ENCODE measurements at places on chromosomes 4 and X. TPM values are rescaled to one million over a fixed set of nuclear protein-coding genes. Genes with fewer than 3 reads are reported as not detected.

Gene ARMCX6
- 65.5 TPM for total RNA-seq

Gene CLDN22
- total RNA-seq: not detected

Gene AR
- total RNA-seq: 3.4 TPM

Gene GAGE12J
- total RNA-seq: not detected

Gene ODAPH
- total RNA-seq: not detected

Gene YY2
- total RNA-seq: 2.1 TPM

- DNase-seq: no peak
- H3K27me3 ChIP-seq: no peaks in the 10 kb centered on the region
- no peaks in the 10 kb centered on the region for H3K36me3 ChIP-seq
- H3K4me1 ChIP-seq: no peaks in the 10 kb centered on the region
- no peak overlapping the region for H3K27ac ChIP-seq
Measured at GRCh38 chr4:1360423-1361283, 13.6 kb downstream of the UVSSA start.

DNA sequence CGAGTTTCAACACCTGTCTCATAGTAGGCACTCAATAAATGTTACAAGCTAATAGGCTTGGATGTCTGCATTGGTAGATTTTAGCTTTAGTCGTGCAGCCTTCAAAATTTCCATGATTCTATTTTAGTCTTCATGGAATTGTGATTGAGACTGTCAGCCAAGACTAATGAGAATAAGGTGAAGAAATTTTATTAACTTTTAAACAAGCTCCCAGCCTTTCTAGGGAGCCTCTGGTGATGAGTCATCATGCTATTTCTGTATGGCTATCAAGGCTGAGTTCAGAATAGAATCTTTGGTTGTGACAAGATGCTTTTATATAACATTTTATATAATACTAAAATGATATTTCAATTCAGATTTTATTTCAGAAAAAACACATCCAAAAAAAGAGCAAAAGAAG is 685.8 kb downstream of the GABRG1 start:
- no peak overlapping the region for H3K27ac ChIP-seq
- no peaks in the 10 kb centered on the region for H3K27me3 ChIP-seq
- no peak for DNase-seq
- H3K4me1 ChIP-seq: no peaks in the 10 kb centered on the region

GRCh38 chr4:84151574-84151973 is 347.5 kb downstream of the NKX6-1 start:
- no peak overlapping the region for H3K27ac ChIP-seq
- no peak for DNase-seq
- H3K36me3 ChIP-seq: no peaks in the 10 kb centered on the region
- H3K4me1 ChIP-seq: no peaks in the 10 kb centered on the region
- H3K27me3 ChIP-seq: no peaks in the 10 kb centered on the region

DNA sequence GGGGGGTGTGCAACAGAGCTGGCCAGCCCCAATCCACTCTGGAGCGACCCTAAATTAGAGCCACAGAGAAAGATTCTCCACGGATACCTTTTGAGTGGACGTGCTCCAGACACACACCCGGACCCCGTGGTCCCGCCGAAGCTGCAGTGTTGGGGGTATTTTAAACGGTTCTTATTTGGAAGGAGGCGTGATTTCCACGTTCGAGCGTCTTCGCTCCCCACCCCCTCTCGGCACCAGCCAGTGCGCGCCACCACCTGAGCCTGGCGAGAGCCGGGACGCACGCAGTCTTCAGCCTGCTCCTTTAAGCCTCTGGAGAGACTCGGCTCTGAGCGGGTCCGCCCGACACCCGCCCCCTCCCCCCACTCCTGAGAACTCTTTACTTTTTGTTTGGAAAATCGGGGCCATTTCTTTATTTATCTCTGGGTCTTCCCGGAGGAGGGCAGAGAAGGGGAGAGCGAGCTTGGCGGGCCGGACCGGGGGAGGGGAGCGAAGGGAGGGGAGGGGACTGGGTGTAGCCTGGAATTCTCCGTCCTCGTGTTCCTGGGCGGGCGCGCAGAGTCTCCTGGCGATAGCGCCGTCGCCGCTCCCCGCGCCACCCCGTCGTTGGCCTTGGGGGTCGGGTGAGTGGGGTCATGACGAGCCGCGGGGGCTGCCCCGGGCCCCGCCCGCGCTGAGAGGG is 668 bp upstream of the PTCHD1 start:
- H3K27me3 ChIP-seq: no peaks in the 10 kb centered on the region
- H3K4me3 ChIP-seq: no peak overlapping the region
- H3K4me1 ChIP-seq: no peaks in the 10 kb centered on the region
- H3K27ac ChIP-seq: no peak overlapping the region

DNA sequence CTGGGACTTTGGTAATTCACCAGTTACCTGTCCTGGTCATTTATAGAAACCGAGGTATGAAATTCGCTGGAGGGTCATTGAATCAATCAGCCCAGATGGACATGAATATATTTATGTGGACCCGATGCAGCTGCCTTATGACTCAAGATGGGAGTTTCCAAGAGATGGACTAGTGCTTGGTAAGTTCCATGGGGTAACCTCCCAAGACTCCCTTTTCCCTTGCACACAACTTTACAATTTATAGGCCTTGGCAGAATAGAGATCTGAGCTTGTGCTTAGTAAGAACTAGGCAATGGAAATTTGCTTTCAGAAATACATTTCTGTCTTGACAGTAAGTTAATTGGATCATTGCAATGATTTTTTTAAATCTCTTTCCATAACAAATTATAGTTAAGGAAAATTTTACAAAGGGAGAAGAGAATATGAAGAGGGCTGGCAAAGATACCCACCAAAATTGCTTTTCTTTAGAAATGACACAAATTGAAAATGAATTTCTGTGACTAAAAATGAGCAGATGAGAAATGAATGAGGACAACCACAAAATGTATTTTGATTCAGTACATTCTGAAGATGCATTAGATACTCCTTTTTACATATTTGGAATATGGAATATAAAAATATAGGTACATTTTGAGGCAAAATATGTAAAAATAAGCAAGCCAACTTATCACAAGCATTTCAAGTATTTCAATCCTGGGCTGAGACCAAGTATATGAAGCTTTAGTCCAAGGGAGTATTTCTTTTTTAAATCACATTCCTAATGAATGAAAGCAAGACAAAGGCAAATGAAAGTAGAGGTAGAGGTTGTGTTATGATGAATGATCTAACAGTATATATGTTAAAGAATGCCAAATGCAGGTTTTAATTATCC is 45.9 kb downstream of the PDGFRA start:
- H3K27me3 ChIP-seq: no peaks in the 10 kb centered on the region
- no peaks in the 10 kb centered on the region for H3K4me1 ChIP-seq
- no peak for DNase-seq
- H3K36me3 ChIP-seq: no peaks in the 10 kb centered on the region

DNA sequence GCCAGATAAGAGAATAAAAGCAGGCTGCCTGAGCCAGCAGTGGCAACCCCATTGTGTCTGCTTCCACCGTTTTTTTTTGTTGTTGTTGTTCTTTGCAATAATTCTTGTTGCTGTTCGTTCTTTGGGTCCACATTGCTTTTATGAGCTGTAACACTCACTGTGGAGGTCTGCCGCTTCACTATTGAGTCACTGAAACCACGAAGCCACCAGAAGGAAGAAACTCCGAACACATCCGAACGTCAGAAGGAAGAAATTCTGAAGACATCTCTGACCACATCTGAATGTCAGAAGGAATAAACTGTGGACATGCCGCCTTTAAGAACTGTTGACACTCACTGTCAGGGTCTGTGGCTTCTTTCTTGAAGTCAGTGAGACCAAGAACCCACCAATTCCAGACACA is 110.5 kb downstream of the PCDH18 start:
- no peak for DNase-seq
- no peaks in the 10 kb centered on the region for H3K4me1 ChIP-seq
- no peak overlapping the region for H3K4me3 ChIP-seq
- H3K27ac ChIP-seq: no peak overlapping the region
- no peaks in the 10 kb centered on the region for H3K27me3 ChIP-seq
- no peaks in the 10 kb centered on the region for H3K36me3 ChIP-seq

DNA sequence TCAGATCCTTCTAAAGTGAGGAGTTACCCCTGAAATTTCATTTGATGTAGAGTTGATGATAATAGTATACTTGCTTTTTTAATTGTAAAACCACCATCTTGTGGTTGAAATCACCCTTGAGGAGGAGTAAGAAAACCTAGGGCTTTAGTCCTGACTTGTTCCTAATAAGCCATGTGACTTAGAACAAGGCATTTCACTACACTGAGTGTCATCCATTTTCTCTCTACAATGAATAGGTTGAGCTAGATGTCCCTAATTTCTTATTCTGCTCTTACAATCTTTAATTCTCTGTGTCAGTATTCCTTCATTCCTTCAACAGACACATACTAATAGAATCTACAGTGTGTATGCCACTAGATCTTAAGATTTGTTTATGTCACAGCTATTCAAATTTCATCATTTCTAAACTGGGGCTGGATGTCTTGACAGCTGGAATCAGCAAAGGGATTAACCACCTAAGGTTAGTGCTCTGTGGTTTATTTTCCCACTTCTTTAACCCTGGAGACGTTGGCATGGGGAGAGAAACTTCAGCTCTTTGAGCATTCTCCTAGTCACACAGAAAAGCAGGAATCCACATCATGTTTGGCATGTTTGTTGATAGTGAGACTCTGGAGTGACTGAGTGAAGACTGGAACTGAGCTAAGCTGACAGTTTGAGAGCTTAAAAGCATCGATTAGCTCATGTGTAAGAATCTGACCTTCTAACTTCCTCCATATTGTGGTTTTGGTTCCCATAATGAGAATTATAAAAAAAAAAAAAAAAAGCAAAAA is 246.3 kb downstream of the NDST4 start:
- no peak overlapping the region for H3K27ac ChIP-seq
- H3K4me3 ChIP-seq: no peak overlapping the region
- no peak for DNase-seq
- no peaks in the 10 kb centered on the region for H3K4me1 ChIP-seq
- H3K36me3 ChIP-seq: no peaks in the 10 kb centered on the region

DNA sequence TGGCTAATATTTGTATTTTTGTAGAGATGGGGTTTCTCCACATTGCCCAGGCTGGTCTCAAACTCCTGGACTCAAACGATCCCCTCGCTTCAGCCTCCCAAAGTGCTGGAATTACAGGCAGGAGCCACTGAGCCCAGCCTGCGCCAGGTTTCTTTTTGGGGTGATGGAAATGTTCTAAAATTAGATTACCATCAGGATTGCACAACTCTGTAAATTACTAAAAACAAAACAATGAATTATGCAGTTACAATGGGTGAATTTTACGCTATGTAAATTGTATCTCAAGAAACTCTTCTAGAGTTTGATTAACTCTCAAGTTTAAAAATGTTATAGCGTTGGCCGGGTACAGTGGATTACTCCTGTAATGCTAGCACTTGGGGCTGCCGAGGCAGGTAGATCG is 118.9 kb upstream of the TBL1X start:
- H3K27me3 ChIP-seq: no peaks in the 10 kb centered on the region
- no peak overlapping the region for H3K4me3 ChIP-seq
- peaks cover 22% of the 10 kb centered on the region for H3K4me1 ChIP-seq
- DNase-seq: no peak

DNA sequence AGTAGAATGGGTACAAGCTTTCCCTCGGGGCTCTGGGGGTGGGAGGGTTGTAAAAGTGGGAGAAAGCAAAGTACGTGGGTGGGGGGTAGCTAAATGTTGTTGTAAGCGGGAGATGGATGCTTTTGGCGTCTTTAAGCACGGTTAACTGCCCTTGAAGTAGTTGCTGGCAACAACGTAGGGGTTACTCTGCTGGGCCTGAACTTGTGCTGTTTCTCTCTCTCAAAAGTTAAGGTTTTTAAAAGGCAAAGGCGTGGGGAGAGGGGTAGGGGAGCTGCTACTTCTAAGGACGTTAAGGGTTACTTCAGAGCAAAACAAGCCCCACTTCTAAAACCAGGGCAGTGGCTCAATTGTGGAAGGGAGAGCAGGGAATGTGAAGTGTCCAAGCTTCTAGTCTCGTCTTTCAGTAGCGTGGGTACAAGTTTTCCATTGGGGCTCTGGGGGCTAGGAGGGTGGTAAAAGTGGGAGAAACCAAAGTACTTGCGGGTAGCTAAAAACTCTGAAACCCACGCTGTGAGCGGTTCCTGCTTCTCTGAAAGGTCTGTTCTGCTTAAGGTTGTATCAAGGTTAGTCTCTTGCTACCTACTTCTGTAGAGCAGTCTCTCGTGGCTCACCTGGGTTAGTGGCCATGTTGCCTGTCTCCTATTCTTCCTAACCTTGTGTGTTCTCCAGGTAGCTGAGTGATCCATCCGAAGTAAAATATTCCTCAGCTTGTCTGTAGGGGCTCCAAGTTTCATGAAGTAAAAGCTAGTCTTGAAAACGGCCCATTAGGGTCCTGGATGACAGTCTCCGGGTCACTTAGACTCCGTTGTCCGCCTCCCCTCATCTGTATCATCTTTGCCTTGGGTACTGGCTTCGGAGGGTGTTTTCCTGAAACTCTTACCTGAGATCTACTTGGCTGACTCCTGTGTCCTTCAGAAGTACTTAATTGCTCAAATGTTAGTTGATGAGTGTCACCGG is 1.7 kb upstream of the WDR1 start:
- H3K27me3 ChIP-seq: no peaks in the 10 kb centered on the region
- peaks cover 20% of the 10 kb centered on the region for H3K36me3 ChIP-seq
- DNase-seq: no peak
- no peak overlapping the region for H3K4me3 ChIP-seq
- H3K27ac ChIP-seq: no peak overlapping the region

GRCh38 chrX:40938423-40938822 is 146.8 kb upstream of the USP9X start:
- H3K27me3 ChIP-seq: no peaks in the 10 kb centered on the region
- DNase-seq: no peak
- no peak overlapping the region for H3K27ac ChIP-seq
- no peaks in the 10 kb centered on the region for H3K4me1 ChIP-seq

GRCh38 chrX:65587616-65588526 is 53.3 kb upstream of the LAS1L start:
- DNase-seq: no peak
- no peaks in the 10 kb centered on the region for H3K27me3 ChIP-seq
- no peaks in the 10 kb centered on the region for H3K36me3 ChIP-seq
- no peaks in the 10 kb centered on the region for H3K4me1 ChIP-seq

DNA sequence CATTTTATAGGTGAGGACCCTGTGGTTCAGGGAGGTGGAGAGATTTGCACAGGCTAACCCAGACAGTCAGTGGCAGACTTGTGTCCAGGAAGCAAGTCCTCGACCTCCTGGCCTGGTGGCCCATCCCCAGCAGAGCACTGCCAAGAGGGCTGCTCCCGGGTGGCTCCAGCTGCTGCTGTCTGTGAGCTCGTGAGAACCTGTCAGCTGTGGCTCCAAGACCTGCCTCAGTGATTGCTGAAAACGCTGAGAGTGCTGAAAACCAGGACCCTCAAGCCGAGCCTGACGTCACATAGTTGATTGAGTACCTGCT is 74.2 kb downstream of the RTL9 start:
- no peak overlapping the region for H3K4me3 ChIP-seq
- H3K4me1 ChIP-seq: no peaks in the 10 kb centered on the region
- peaks cover 10% of the 10 kb centered on the region for H3K27me3 ChIP-seq
- no peaks in the 10 kb centered on the region for H3K36me3 ChIP-seq
- no peak for DNase-seq

- H3K27ac ChIP-seq: no peak overlapping the region
- no peaks in the 10 kb centered on the region for H3K4me1 ChIP-seq
- no peaks in the 10 kb centered on the region for H3K27me3 ChIP-seq
- H3K4me3 ChIP-seq: no peak overlapping the region
Measured at GRCh38 chrX:115630204-115630603, 69.2 kb downstream of the PLS3 start.

- H3K4me1 ChIP-seq: no peaks in the 10 kb centered on the region
- no peak overlapping the region for H3K4me3 ChIP-seq
- no peak for DNase-seq
- H3K27me3 ChIP-seq: peaks cover 12% of the 10 kb centered on the region
- H3K27ac ChIP-seq: no peak overlapping the region
- H3K36me3 ChIP-seq: no peaks in the 10 kb centered on the region
Measured at GRCh38 chr4:9901257-9901656, 119.8 kb downstream of the DRD5 start.

Data from PC-9 (cell line).